Right atrium auricular region (tissue), 2 donors: ENCODE measurements at places on chromosomes 1 and 21. TPM values are rescaled to one million over a fixed set of nuclear protein-coding genes. Genes with fewer than 3 reads are reported as not detected.

Gene ROR1
- total RNA-seq: 12.9 TPM

DNA sequence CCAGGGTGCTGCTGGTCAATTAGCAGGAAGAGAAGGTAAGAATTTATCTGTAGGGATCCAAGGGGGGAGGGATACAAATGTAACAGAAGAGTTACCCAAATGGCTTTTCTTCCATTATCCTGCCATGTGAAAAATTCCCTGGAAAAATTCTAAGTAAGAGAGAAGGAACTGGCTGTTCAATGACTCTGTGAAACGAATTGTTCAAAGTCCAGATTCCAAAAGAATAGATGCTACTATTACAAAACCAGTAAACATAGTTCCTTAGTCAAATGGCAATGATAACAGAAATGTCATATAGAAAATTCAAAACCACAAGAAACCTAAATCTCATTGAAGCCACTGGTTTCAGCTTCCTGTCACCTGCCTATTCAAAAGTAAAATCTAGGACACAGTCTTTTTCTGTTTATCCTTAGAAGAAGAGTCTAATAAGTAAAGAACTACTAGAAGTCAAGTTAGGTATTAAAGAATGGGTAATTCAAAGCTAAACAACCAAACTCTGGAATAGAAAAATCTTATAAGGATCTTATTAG, 102.6 kb downstream of the ZNF644 start:
- peaks cover 31% of the 10 kb centered on the region for H3K4me1 ChIP-seq
- H3K4me3 ChIP-seq: no peak overlapping the region
- H3K27me3 ChIP-seq: no peaks in the 10 kb centered on the region
- DNase-seq: no peak

- H3K27me3 ChIP-seq: no peaks in the 10 kb centered on the region
- H3K36me3 ChIP-seq: peaks cover under 1% of the 10 kb centered on the region
- peak overlapping the region; percentile 36 for H3K27ac ChIP-seq
- H3K4me1 ChIP-seq: peaks cover 39% of the 10 kb centered on the region
- no peak for DNase-seq
- H3K4me3 ChIP-seq: no peak overlapping the region
Measured at GRCh38 chr1:89719502-89720306, 86.8 kb downstream of the LRRC8C start.

- DNase-seq: no peak
- no peak overlapping the region for H3K27ac ChIP-seq
- H3K4me1 ChIP-seq: peaks cover 5% of the 10 kb centered on the region
Measured at GRCh38 chr1:241611063-241611462, 29.1 kb downstream of the CHML start.

Gene SPATA1
- 1.5 TPM for total RNA-seq
